T-helper 2 cell (primary cell): ENCODE measurements at places on chromosomes 3 and 15.

DNA sequence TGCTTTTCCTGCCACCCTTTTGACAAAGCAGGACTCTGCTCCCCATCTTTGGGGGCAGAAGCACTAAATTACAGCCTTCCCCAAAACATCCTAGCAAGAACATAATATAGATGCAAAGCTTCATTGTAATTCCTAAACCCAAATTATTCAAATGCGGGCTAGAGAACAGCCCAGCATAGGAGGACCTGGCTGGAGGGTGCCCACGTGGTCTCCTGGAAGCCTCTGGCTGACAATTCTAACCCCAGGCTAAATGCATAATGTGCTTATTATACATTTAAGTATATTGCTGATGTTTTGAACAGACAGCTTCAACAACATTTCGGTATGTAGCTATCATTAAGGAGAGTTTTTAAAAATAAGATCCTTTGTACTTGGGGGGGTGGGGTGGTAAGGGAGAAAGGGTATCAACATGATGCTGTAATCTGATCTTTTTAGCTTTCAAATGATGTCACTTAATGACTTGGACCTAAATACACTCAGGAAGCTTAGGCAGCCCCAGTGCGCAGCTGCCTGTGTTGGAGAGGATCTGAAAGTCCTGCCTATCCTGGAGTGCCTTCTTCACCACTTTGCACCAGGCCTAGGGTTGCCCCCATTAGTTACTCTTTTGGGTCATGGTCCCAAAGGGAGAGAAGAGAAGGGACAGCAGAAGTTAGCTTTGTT, 57.2 kb upstream of the USP3 start:
- DNase-seq: no peak

DNA sequence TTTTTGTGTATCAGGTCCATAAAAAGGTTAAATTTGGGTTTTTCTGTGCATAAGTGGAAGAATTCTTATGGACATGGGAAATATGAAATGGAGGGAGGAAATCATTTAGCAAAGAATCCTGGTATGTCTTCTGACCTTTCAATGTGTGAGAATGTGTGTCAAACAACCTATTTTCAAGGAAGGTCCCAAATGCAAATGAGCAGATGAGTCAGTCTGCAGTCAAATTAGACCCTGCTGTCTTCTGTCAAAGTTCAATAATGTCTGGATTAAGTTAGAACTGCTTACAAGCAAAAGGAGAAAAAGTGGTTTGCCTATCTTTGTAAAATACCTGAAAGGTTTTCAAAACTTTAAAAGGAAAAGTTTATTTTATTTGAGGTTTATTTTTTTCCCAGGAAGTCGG, 15.3 kb downstream of the FBN1 start:
- no peak for DNase-seq

DNA sequence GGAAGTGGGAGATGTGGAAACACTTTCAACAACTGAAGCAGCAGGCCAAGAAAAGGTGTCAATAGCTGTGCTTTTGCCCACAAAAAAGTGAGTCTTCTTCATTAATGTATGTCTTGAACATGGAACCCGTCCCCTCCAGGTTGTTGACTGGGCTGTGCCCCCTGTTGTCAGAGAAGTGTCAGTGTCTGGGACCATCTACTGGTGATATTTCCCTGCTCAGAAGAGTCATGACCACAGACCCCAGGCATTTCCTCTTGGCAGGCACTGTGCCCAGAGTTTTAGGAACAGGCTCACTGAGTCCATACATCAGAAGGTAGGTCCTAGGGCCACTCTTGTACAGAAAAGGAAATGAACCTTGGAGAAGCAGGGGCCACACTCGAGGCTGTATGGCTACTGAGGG, 54.8 kb upstream of the LARS2 start:
- DNase-seq: no peak

- no peak for DNase-seq
These were observed 320.3 kb downstream of the THSD4 start for GRCh38 chr15:71435552-71435951.
